ENCODE measurements at places on chromosomes 7 and 10.

- DNase-seq, result peak; percentile 34
These were observed at the start of gene TMEM196 for GRCh38 chr7:19772841-19773760. TSS of gene TMEM196 (minus strand) at chr7:19773617. CDS start at chr7:19772696, 921 bp downstream.

DNA sequence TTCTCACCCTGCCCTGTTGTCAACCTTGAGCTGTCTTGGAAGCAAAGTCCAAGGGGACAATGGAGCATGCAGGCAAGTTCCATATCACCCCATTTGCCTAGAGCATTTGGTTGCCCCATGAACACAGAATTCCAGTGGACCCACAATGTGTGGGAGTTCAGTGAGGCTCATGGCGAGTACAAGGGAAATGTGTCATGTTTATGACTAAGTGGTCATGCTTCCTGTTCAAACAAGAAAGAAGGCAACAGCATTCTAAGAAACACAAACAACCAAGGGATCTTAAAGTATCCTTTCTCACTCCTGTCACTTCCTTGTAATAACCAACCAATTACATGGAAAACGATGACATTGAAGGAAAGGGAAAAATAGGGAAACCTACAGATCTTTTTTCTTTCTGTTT lies 513.0 kb downstream of the INHBA start:
- DNase-seq, result no peak

DNA sequence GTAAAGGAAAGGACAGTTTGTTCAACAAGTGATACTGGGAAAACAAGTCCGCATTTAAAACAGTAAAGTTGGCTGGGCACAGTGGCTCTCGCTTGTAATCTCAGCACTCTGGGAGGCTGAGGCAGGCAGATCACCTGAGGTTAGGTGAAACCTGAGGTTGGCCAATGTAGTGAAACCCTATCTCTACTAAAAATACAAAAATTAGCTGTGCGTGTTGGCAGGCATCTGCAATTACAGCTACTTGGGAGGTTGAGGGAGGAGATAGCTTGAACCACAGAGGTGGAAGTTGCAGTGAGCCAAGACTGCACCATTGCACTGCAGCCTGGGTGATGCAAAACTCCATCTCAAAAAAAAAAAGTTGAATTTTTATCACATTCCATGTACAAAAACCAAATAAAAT lies 35.7 kb downstream of the ZNF92 start:
- DNase-seq, result no peak

GRCh38 chr7:16881844-16882243 lies at the start of gene AGR3:
TSS of gene AGR3 (minus strand) at chr7:16881983. CDS start at chr7:16878618, 3,365 bp downstream.
- no peak for DNase-seq

DNA sequence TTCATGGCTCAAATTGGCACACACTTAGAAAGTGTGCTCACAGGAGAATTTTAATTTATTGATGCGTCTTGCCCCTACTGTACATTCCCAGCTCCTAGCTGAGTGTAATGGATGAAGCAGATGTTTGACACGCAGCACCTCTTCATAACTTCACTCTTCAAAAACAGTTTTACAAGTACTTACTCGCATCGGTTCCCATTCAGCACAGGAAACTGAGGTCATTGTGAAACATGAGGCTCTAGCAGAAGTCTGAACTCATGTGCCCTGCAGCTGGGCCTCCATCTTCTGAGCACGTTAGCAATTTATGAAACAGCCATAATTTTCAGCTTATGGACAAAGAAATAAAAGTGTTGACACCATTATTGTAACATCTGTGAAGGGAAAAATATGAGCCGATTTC lies 558.9 kb upstream of the MGMT start:
- DNase-seq, result no peak

- peak; percentile 33 for DNase-seq
These were observed 748 bp downstream of the PHTF2 start for GRCh38 chr7:77799078-77799964.

DNA sequence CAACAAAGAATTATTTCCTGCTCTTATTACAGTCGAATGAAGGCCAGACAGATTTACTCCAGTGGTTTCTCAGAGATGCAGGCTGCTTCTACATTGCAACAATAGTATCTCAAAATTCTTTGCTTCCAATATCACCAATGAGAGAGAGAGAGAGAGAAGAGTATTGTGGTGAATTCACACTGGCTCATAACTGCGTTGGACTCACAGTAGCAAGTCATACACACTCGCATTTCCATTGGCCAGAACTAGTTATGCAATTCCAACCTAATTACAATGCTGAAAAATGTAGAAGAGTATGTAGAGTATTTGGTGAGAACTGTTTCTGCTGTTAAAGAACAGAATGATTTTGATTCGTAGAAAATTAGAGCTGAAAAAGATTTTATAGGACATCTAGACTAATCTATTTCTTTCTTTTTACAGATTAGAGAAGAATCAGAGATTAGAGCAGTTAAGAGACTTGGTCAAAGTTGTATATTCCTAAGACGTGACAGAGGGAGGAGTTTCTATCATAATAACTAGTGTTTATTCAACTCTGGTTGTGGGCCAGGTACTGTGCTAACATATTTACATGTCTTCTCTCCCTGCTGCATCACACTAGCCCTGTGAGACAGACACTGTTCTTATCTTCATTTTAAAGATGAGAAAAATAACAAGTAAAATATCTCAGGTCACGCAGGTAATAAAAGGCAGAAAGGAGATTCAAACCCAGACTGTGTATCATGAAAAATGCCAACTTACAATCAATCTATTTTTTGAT lies 34.6 kb upstream of the PDK4 start:
- no peak for DNase-seq
